ENCODE measurements at places on chromosomes 13 and 19. TPM values are rescaled to one million over a fixed set of nuclear protein-coding genes. Genes with fewer than 3 reads are reported as not detected.

DNA sequence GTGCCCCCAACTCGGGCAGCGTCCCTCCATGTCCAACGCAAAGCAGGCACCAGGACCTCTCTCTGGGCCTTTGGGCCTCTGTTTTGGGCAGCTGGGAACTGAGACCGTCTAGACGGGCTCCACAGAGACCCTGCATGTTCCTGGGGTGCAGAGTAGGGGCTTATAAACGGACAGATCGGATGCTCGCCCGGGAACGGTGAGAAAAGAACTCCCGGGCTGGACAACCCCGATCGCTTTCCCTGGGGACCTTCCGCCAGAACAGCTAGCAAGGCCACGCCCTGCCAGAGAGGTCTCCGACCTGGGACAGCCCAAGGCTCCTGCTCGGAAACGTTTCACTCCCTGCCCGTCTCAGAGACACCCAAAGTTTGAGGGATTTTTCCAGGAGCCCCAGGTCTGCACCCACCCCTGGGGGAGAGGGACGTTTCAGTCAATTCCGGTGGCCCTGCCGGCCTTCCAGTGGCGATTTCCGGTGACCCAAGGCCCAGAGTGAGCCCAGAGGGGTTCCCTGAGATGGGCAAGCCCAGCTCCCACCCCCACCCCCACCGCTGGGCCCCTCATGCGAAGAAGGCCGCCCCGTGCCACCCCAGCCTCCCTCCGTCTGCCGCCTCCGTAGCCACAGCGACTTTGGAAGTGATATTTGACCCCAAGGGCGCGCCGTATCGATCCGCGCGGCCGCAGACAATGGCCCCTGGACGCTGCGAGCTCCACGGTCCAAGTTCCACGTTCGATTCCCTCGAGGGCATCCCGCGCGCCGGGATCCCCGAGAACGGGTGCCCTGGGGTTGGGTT lies 1.7 kb downstream of the NR2F6 start:
- peaks cover 26% of the 10 kb centered on the region for H3K4me1 ChIP-seq
- H3K27me3 ChIP-seq: no peaks in the 10 kb centered on the region
- peak; percentile 54 for DNase-seq
- H3K27ac ChIP-seq: peak overlapping the region; percentile 73
- H3K36me3 ChIP-seq: no peaks in the 10 kb centered on the region

DNA sequence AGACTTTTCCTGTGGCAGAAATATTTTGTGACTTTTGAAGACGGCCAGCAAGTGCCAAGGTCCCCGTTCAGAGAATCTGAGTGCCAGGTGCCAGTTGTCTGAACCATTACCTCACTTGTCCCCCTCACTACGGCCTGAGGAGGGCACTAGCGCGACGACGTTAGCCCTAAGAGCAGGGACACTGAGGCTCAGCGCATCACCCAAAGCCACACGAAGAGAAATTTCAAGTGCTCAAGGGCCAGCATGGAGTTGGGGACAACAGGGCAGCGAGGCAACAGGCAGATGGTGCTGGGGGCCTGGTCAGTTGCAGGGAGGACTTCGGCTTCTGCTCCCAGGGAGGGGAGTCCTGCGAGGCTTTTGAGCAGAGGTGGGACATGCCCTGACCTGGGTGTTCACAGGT lies 9.5 kb upstream of the TYK2 start:
- H3K36me3 ChIP-seq: peaks cover 31% of the 10 kb centered on the region
- H3K4me1 ChIP-seq: no peaks in the 10 kb centered on the region
- no peak overlapping the region for H3K27ac ChIP-seq

Gene PAK4
- 28.7 TPM for total RNA-seq

Gene RNF17
- not detected for total RNA-seq

GRCh38 chr13:39784347-39784746 lies 128.9 kb downstream of the COG6 start:
- H3K36me3 ChIP-seq: no peaks in the 10 kb centered on the region
- H3K27ac ChIP-seq: no peak overlapping the region
- no peak for DNase-seq
- no peak overlapping the region for H3K4me3 ChIP-seq
- H3K4me1 ChIP-seq: no peaks in the 10 kb centered on the region

DNA sequence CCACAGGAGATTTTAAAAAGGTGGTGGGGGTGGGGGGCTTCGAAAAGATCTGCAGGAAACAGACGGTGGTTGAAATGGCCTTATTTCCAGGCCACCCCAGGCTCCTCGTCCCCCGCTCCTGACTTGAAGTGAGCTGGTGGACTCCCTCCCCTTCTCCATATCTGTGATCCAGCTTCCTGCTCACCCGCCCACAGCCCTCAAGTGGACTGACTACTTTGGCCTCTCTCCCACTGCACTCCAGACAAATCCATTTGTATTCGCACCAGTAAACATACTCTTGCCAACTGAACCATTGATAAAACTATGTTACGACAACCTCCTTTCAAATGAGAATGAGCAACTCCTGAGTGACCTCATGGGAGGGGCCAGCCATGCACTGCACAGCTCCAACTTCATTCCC lies 259.5 kb downstream of the COL4A1 start:
- H3K27me3 ChIP-seq: no peaks in the 10 kb centered on the region
- no peak overlapping the region for H3K4me3 ChIP-seq
- H3K4me1 ChIP-seq: peaks cover 4% of the 10 kb centered on the region
- H3K27ac ChIP-seq: no peak overlapping the region

Gene MTMR6
- 7.8 TPM for total RNA-seq
